ENCODE measurements at places on chromosomes 16 and 17. TPM values are rescaled to one million over a fixed set of nuclear protein-coding genes. Genes with fewer than 3 reads are reported as not detected.

ITGAX gene
- not detected for total RNA-seq

EVI2B gene
- total RNA-seq = 0.14 TPM

HOXB4 gene
- total RNA-seq = not detected

FASN gene
- 632 TPM for total RNA-seq

SLC16A11 gene
- total RNA-seq = not detected

KRT32 gene
- 0.21 TPM for total RNA-seq

PLXDC1 gene
- not detected for total RNA-seq

EMP2 gene
- total RNA-seq = 24.9 TPM

OR4D1 gene
- not detected for total RNA-seq

GAS2L2 gene
- not detected for total RNA-seq

ACACA gene
- total RNA-seq = 59.9 TPM

TMC8 gene
- total RNA-seq = 0.85 TPM

ESRP2 gene
- 55.9 TPM for total RNA-seq

PRSS22 gene
- total RNA-seq = 23.4 TPM

GCGR gene
- total RNA-seq = not detected

KRT39 gene
- not detected for total RNA-seq

GUCY2D gene
- total RNA-seq = 0.14 TPM

SLC16A13 gene
- total RNA-seq = 2.2 TPM

CCDC144A gene
- 0.19 TPM for total RNA-seq

MFAP4 gene
- total RNA-seq = not detected

HAP1 gene
- 7.3 TPM for total RNA-seq

PLSCR3 gene
- total RNA-seq = 96.0 TPM

SRCIN1 gene
- not detected for total RNA-seq
